ENCODE measurements at places on chromosomes 4 and X.

DNA sequence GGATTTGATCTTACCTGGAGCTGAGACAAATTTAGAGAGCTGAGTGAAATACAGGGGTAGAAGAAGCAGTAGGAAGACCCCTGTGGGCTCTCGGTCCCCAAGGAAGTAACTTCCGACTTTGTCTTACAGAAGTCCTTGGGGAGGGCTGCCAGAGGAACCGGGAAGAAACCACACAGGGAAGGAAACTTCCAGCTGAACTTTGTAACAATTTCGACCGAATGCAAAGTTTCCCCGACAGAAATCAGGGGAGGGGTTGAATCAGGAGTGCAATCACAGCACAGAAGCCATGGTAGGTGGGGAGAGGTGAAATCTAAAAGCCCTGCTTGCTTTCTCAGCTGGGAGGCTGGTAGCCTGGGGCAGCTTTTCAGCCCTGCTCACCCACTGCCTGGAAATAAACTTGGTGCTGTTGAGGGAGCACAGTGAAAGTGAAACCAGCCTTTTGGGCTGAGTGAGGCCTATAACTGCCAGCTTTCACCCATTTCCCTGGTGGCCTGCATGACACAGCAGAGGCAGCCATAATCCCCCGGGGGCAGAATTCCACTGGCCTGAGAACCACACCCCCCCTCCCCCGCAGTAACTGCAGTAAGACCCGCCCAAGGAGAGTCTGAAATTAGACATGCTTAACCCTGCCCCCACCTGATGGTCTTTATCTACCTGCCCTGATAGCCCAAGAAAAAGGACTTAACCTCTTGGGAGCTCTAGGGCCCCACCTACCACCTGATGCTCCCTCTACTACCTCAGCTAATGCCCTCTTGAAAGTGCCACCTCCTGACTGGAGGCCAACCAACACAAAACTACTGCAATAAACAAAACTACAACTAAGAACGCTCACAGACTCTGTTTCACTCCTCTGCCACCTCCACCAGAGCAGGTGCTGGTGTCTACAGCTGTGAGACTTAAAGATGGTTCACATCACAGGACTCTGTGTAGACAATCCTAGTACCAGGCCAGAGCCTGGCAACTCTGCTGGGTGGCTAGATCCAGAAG lies 248.2 kb downstream of the PARM1 start:
- DNase-seq: no peak

GRCh38 chr4:3466691-3467600 lies 3.8 kb downstream of the DOK7 start:
- DNase-seq: no peak

DNA sequence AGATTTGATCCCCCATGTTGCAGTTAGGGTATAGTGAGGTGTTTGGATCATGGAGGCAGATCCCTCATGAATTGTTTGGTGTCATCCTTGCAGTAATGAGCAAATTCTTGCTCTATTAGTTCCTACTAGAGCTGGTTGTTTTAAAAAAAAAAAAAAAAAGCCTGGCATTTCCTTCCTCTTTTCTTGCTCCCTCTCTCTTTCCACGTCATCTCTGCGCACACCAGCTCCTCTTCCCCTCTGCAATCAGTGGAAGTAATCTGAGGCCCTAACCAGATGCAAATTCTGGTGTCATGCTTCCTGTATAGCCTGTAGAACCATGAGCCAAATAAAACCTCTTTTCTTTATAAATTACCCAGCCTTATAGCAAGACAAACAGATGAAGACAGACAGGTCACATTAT lies 24.5 kb downstream of the WDR17 start:
- no peak for DNase-seq

DNA sequence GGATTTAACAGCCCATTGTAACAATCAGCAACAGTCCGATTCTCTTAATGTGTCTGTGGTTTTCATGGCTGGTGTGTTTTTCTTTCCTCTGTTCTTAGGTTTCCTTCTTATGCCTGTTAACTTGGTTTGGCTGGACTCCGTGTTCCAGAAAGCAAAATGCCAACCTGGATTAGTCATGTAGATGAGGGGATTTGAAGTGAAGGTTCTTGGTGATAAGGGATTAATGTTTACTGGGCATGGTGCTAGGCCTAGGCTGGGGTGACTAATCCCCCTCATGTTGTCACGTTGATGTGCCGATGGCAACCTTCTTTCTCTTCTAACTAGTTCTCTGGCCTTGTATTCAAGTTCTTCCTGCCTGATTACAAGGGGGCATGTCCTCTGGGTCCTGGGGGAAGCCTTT lies 85.9 kb downstream of the REPS2 start:
- peak; percentile 46 for DNase-seq

GRCh38 chr4:8869002-8869897 lies 2.4 kb downstream of the HMX1 start:
- DNase-seq: no peak

- no peak for DNase-seq
Measured at GRCh38 chrX:70301716-70302115, 11.8 kb downstream of the KIF4A start.

DNA sequence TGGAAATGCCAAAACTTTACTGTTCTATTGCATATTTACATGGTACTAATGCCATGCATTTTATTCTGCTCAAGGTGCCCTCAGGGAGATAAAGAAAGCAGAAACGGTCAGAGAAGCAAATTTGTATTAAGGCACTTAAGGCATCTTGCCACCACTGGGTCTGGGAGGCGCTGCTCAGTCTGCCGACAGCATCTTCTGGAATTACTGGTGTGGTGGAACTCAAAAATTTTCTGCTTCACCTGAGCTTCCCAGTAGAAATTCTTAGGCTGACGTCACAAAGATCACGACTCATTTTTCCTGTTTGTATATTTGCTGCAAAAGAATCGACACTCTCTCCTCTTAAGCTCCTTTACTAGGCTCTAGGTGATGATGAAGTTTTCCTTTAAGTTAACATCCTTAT lies 3.0 kb downstream of the RASSF6 start:
- DNase-seq: no peak

- DNase-seq: no peak
Measured at GRCh38 chrX:102995316-102995715, 58.2 kb downstream of the RAB40AL start.

GRCh38 chr4:112492321-112492720 lies 23.7 kb downstream of the NEUROG2 start:
- DNase-seq: no peak

- no peak for DNase-seq
Measured at GRCh38 chr4:141576585-141577110, 59.7 kb upstream of the IL15 start.

GRCh38 chr4:37522996-37523395 lies 163.2 kb downstream of the RELL1 start:
- no peak for DNase-seq

GRCh38 chr4:84647312-84647884 lies 64.5 kb downstream of the CDS1 start:
- no peak for DNase-seq

DNA sequence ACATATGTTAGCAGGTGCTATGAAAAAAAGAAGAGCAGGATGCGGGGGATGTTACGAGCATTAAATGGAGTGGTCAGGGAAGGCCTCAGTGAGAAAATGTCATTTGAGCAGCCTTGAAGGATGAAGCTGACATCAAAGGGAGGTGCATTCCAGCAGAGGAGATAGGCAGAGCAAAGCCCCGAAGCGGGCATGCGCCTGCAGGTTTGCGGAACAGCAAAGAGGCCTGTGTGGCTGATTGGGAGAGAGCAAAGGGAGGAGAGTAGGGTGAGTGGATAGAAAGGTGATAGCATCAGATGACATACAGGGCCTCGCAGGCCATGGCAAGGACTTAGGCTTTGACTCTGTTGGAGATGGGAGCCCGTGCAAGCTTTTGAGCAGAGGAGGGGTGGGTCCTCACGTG lies 95.4 kb upstream of the GPR50 start:
- DNase-seq: no peak

DNA sequence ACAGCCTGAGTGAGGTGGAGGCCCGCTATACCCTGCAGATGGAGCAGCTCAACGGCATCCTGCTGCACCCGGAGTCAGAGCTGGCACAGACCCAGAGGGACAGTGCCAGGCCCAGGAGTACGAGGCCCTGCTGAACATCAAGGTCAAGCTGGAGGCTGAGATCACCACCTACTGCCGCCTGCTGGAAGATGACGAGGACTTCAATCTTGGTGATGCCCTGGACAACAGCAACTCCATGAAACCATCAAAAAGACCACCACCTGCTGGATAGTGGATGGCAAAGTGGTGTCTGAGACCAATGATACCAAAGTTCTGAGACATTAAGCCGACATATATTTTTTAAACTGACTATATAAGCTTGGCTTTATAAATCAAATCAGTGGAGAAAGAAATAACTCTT lies 73.3 kb upstream of the HHIP start:
- DNase-seq: no peak
